ENCODE measurements at places on chromosomes 4 and X. TPM values are rescaled to one million over a fixed set of nuclear protein-coding genes. Genes with fewer than 3 reads are reported as not detected.

The MAGEA6 gene
- 0.08 TPM for total RNA-seq

The TMPRSS11F gene
- total RNA-seq, result not detected

The POLN gene
- total RNA-seq, result 0.61 TPM

The KLHL5 gene
- total RNA-seq, result 79.3 TPM

The EDA2R gene
- total RNA-seq, result 2.1 TPM

The NUP54 gene
- 37.5 TPM for total RNA-seq

The PROM1 gene
- total RNA-seq, result 0.47 TPM

The CYLC1 gene
- total RNA-seq, result not detected

The OPRPN gene
- not detected for total RNA-seq

The LPAR4 gene
- total RNA-seq, result 2.4 TPM

The FAM9B gene
- total RNA-seq, result not detected

The ZNF185 gene
- total RNA-seq, result 9.8 TPM

The TBC1D1 gene
- 97.1 TPM for total RNA-seq

The SPANXN3 gene
- total RNA-seq, result not detected

DNA sequence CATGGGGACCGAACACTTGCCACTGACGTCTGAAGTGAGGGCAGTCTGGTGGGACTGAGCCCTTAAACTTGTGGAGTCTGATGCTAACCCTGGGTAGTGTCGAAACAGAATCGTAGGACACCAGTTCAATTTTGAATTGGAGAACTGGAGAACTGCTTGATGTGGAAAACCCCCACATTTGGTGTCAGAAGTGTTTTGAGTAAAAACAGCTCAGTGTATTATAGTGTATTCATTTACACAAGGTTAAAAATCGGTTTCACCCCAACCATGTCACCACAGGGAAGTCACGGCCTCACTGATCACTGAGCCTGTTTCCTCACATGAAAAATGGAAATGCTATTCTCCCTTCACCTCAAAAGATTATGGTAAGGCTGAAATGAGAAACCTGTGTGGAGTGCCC is 21.9 kb downstream of the PIN4 start:
- peaks cover 49% of the 10 kb centered on the region for H3K36me3 ChIP-seq
- peaks cover 22% of the 10 kb centered on the region for H3K4me1 ChIP-seq
- no peak overlapping the region for H3K4me3 ChIP-seq
- H3K27ac ChIP-seq, result no peak overlapping the region
- DNase-seq, result no peak

GRCh38 chr4:11483046-11483445 is 54.4 kb upstream of the HS3ST1 start:
- no peaks in the 10 kb centered on the region for H3K4me1 ChIP-seq
- no peaks in the 10 kb centered on the region for H3K36me3 ChIP-seq
- DNase-seq, result no peak
- no peaks in the 10 kb centered on the region for H3K27me3 ChIP-seq

- H3K27ac ChIP-seq, result no peak overlapping the region
- DNase-seq, result no peak
- no peaks in the 10 kb centered on the region for H3K4me1 ChIP-seq
- no peaks in the 10 kb centered on the region for H3K36me3 ChIP-seq
- H3K4me3 ChIP-seq, result no peak overlapping the region
Observed at GRCh38 chrX:52271206-52271605, 86.5 kb downstream of the MAGED4 start.

DNA sequence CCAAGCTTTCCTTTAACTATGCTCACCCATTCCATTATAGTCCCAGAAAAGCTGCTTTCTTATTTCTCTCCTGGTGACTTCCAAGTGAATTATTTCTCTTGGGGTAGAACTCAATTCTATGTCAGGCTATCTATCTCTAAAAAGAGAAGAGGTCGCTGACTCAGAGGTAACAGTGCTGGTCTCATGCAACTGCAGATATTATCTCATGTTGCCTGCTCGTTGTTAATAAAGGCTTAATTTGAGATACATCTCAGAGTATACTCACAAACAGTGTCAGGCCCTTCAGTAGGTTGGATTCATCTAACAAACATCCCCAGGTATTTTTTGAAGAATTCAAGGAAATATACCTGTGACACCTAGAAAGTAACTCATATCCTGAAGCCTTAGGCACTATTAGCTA is 2.7 kb downstream of the TMEM154 start:
- no peak overlapping the region for H3K27ac ChIP-seq
- no peak for DNase-seq
- no peaks in the 10 kb centered on the region for H3K36me3 ChIP-seq
- peaks cover 14% of the 10 kb centered on the region for H3K4me1 ChIP-seq
- H3K4me3 ChIP-seq, result no peak overlapping the region
- no peaks in the 10 kb centered on the region for H3K27me3 ChIP-seq

- no peak overlapping the region for H3K4me3 ChIP-seq
- H3K36me3 ChIP-seq, result no peaks in the 10 kb centered on the region
- no peak for DNase-seq
- H3K27ac ChIP-seq, result no peak overlapping the region
Observed at GRCh38 chr4:182090186-182090585, 153.0 kb upstream of the TENM3 start.

GRCh38 chr4:96342196-96342595 is 502.3 kb downstream of the PDHA2 start:
- H3K4me1 ChIP-seq, result no peaks in the 10 kb centered on the region
- no peak overlapping the region for H3K27ac ChIP-seq
- no peak overlapping the region for H3K4me3 ChIP-seq
- no peak for DNase-seq
- no peaks in the 10 kb centered on the region for H3K36me3 ChIP-seq

- DNase-seq, result no peak
- no peak overlapping the region for H3K4me3 ChIP-seq
- H3K27ac ChIP-seq, result no peak overlapping the region
- H3K4me1 ChIP-seq, result no peaks in the 10 kb centered on the region
Observed at GRCh38 chr4:183610033-183610432, 49.0 kb downstream of the RWDD4 start.

GRCh38 chr4:147160908-147161513 is 215.3 kb upstream of the TTC29 start:
- 0 out of 2 replicates have a peak, but pooled peaks cover 9% of the 10 kb centered on the region for H3K27me3 ChIP-seq
- no peak overlapping the region for H3K4me3 ChIP-seq
- peaks cover 6% of the 10 kb centered on the region for H3K4me1 ChIP-seq
- no peak for DNase-seq

- H3K36me3 ChIP-seq, result no peaks in the 10 kb centered on the region
- no peak overlapping the region for H3K4me3 ChIP-seq
- H3K27me3 ChIP-seq, result no peaks in the 10 kb centered on the region
- DNase-seq, result no peak
- no peaks in the 10 kb centered on the region for H3K4me1 ChIP-seq
Observed at GRCh38 chr4:33045334-33045733, 2325.2 kb downstream of the PCDH7 start.

- no peak for DNase-seq
- H3K27me3 ChIP-seq, result no peaks in the 10 kb centered on the region
- no peak overlapping the region for H3K4me3 ChIP-seq
Observed at GRCh38 chrX:84047339-84047738, 140.7 kb downstream of the RPS6KA6 start.

DNA sequence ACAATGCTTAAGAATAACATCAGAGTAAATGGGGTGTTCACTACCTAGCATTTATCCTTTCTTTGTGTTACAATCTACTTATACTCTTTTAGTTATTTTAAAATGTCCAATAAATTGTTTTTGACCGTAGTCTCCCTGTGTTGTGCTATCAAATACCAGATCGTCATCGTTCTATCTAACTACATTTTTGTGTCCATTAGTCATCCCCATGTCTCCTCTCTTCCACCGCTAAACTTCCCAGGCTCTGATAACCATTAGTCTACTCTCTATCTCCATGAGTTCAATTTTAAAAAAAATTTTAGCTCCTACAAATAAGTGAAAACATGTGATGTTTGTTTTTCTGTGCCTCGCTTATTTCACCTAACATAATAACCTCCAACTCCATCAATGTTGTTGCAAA is 381.9 kb downstream of the PRDM5 start:
- no peak for DNase-seq
- H3K27ac ChIP-seq, result no peak overlapping the region
- no peaks in the 10 kb centered on the region for H3K4me1 ChIP-seq
- H3K36me3 ChIP-seq, result no peaks in the 10 kb centered on the region
- no peak overlapping the region for H3K4me3 ChIP-seq

- H3K4me3 ChIP-seq, result no peak overlapping the region
- no peaks in the 10 kb centered on the region for H3K27me3 ChIP-seq
- no peak overlapping the region for H3K27ac ChIP-seq
- no peaks in the 10 kb centered on the region for H3K36me3 ChIP-seq
- DNase-seq, result no peak
Observed at GRCh38 chrX:125101971-125102755, 217.5 kb upstream of the TEX13C start.

GRCh38 chr4:94941706-94942105 is 184.0 kb downstream of the BMPR1B start:
- H3K4me3 ChIP-seq, result no peak overlapping the region
- H3K4me1 ChIP-seq, result no peaks in the 10 kb centered on the region

GRCh38 chr4:133464311-133464710 is 315.2 kb downstream of the PCDH10 start:
- H3K4me1 ChIP-seq, result no peaks in the 10 kb centered on the region
- no peak for DNase-seq
- H3K36me3 ChIP-seq, result no peaks in the 10 kb centered on the region
- H3K27ac ChIP-seq, result no peak overlapping the region

DNA sequence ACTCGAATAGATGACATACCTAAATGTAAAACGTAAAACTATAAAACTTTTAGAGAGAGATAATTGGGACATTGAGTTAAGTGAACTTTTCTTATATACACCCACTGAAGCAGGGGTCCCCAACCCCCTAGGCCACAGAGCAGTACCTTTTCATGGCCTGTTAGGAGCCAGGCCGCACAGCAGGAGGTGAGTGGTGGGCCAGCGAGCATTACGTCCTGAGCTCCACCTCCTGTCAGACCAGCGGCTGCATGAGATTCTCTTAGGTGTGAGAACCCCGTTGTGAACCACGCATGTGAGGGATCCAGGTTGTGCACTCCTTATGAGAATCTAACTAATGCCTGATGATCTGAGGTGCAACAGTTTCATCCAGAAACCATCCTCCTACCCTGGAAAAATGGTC is 114.8 kb downstream of the HMX1 start:
- no peak overlapping the region for H3K27ac ChIP-seq
- no peaks in the 10 kb centered on the region for H3K27me3 ChIP-seq
- H3K4me1 ChIP-seq, result no peaks in the 10 kb centered on the region
- H3K36me3 ChIP-seq, result no peaks in the 10 kb centered on the region
- H3K4me3 ChIP-seq, result no peak overlapping the region
- DNase-seq, result no peak

DNA sequence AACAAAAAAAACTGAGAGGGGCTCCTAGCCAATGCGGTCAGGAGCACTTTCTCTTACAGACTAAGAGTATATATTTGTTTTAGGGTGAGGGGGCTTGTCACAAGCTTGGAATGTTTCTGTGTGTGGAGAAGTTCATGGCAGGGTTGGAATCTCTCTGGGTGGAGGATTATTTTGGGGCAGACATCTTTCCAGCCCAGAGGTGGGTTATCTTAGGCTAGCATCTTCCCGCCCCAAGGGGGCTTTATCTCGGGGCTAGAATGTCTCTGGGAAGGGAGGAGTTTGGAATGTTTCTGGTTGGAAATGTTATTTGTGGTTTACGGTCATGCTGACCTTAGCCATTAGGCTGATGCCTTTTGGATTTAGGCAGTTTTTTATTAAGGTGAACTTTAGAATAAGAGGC is 205.7 kb downstream of the RELL1 start:
- H3K27me3 ChIP-seq, result no peaks in the 10 kb centered on the region
- no peaks in the 10 kb centered on the region for H3K4me1 ChIP-seq
- no peaks in the 10 kb centered on the region for H3K36me3 ChIP-seq
- no peak overlapping the region for H3K4me3 ChIP-seq
- no peak for DNase-seq

GRCh38 chr4:99029018-99029735 is 33.7 kb downstream of the METAP1 start:
- no peaks in the 10 kb centered on the region for H3K27me3 ChIP-seq
- no peaks in the 10 kb centered on the region for H3K36me3 ChIP-seq
- no peak overlapping the region for H3K27ac ChIP-seq
- no peak overlapping the region for H3K4me3 ChIP-seq

- no peak overlapping the region for H3K4me3 ChIP-seq
- no peak for DNase-seq
- no peaks in the 10 kb centered on the region for H3K27me3 ChIP-seq
- H3K36me3 ChIP-seq, result peaks cover 10% of the 10 kb centered on the region
- no peak overlapping the region for H3K27ac ChIP-seq
Observed at GRCh38 chr4:38902695-38903094, 35.1 kb downstream of the FAM114A1 start.

- no peaks in the 10 kb centered on the region for H3K27me3 ChIP-seq
- no peak overlapping the region for H3K4me3 ChIP-seq
- no peak for DNase-seq
- 0 out of 2 replicates have a peak, but pooled peaks cover 6% of the 10 kb centered on the region for H3K4me1 ChIP-seq
Observed at GRCh38 chrX:65480960-65481359, 53.6 kb downstream of the LAS1L start.

DNA sequence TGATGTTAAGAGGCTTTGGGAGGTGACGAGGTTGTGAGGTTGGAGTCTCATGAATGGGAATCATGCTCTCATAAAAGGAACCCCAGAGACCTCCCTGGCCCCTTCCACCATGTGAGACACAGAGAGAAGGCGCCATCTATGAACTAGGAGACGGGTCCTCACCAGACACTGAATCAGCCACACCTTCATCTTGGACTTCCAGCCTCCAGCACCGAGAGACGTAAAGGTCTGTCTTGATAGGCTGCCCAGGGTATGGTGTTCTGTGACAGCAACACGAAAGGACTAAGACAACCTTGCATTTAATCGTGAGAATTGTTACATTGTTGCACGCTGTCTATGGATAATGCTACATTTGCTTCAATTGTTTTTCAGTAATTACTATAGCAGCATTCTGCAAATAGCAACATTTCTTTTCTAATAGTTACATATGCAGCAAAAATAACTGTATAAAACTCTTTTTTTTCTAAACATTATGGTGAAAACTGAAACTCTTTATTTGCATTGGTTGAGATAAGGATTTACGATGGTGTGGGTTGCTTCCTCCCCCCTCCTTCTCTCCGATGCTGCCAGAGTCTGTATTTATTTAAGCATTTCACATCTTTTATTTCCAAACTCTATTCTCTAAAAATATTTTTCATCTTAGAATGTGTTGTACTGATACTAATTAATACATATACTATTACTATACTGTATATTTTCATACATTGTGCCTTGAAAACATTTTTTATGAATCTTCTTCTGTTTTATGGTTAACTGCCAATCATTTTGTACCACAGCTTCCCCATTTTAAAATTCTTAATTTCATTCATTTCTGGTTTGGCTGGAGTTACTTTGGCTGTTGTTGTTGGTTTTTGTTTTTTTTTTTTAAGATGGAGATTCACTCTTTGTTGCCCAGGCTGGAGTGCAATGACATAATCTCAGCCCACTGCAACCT is 26.4 kb upstream of the AKAP17A start:
- H3K4me3 ChIP-seq, result no peak overlapping the region
- no peak overlapping the region for H3K27ac ChIP-seq
- H3K36me3 ChIP-seq, result no peaks in the 10 kb centered on the region
- no peaks in the 10 kb centered on the region for H3K4me1 ChIP-seq
- no peaks in the 10 kb centered on the region for H3K27me3 ChIP-seq
- no peak for DNase-seq

GRCh38 chr4:31807036-31807435 is 1086.9 kb downstream of the PCDH7 start:
- H3K27me3 ChIP-seq, result no peaks in the 10 kb centered on the region
- H3K4me1 ChIP-seq, result no peaks in the 10 kb centered on the region
- H3K27ac ChIP-seq, result no peak overlapping the region
- no peaks in the 10 kb centered on the region for H3K36me3 ChIP-seq
- DNase-seq, result no peak

- no peaks in the 10 kb centered on the region for H3K4me1 ChIP-seq
- H3K4me3 ChIP-seq, result no peak overlapping the region
- no peaks in the 10 kb centered on the region for H3K36me3 ChIP-seq
- DNase-seq, result peak; percentile 12
- no peak overlapping the region for H3K27ac ChIP-seq
- no peaks in the 10 kb centered on the region for H3K27me3 ChIP-seq
Observed at GRCh38 chrX:38175139-38175538, 45.5 kb downstream of the SRPX start.
